Neural progenitor cell (in vitro differentiated cells): ENCODE measurements at places on chromosomes 5 and 9.

DNA sequence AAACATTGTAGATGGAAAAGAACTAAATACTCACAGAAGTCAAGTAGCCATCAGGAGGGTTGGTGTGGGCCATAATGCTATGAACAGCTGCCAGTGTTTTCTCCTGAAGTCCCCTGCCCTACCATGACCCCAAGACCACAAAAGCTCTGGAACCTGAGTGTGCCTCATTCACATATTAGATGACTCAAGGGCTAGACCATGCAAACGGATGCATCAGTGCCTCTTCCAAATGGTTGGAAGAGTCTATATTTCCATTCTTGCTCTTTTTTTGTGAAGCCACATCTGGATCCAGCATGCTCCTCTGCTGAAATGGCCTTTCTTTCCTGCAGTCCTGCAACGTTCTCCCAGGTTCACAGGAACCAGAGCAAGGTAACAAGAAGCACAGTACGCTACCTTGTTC lies 136.6 kb upstream of the EPB41L4A start:
- DNase-seq = no peak

- DNase-seq = peak; percentile 50
Measured at GRCh38 chr9:34559624-34560455, 29.7 kb downstream of the CNTFR start.

DNA sequence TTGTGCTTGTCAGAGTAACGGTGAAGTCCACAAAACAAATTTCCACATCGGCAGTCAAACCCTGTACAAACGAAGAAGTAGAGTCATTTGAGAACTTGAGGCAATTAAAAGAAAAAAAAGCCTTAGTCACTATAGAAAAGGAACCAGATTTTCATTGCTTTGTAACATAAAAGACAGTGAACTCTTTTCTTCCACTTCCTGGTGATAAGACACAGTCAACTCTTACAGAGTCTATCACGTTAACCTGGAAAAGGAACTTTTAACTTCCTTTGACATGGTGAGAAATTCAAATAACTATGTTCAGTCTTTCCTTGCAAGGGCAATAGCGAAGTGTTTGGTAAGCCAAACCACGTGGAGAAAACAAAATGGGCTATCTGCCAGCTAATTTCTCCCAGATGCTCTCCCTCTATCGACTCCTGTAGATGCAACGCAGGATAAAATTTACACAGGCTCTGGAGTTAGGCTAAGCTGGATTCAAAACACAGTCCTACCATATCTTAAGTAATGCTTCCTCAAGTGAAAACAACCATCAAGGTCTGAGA lies 8.9 kb downstream of the ZFAND5 start:
- DNase-seq = no peak

DNA sequence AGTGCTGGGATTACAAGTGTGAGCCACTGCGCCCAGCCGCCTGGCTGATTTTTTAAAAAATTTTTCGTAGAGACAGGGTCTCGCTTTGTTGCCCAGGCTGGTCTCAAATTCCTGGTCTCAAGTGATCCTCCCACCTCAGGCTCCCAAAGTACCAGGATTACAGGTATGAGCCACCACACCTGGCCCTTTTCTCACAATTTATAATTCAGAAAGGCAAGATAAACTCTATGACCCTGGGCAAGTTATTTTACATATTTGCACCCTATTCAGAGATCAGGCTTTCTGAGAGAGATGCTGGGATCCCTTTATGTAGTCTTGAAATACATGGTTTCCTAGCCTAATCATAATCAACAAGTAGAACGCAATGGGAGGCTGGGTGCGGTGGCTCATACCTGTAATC lies 20.6 kb downstream of the ZNF346 start:
- DNase-seq = no peak

GRCh38 chr9:79694676-79695400 lies 123.1 kb downstream of the TLE4 start:
- peak; percentile 81 for DNase-seq
